ENCODE measurements at places on chromosomes 4 and X.

DNA sequence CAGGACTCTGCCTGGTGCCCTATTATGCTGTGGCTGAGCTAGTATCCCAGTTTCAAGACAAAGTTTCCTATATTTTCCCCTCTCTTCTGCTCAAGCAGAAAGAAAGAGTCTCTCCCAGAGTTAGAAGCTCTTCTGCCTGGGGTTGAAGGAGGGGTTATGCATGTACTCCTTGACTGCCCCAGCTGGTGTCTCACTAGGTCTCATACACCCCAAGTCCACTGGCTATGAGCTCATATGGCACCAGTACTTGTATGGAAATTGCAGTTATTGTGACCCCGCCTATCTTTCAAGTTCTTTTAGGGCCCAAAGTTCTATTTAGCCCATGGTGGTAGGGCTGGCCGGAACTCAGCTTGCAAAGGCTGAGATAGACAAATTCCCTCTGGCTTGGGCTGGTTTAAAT is 131.8 kb downstream of the NBDY start:
- no peak for DNase-seq

DNA sequence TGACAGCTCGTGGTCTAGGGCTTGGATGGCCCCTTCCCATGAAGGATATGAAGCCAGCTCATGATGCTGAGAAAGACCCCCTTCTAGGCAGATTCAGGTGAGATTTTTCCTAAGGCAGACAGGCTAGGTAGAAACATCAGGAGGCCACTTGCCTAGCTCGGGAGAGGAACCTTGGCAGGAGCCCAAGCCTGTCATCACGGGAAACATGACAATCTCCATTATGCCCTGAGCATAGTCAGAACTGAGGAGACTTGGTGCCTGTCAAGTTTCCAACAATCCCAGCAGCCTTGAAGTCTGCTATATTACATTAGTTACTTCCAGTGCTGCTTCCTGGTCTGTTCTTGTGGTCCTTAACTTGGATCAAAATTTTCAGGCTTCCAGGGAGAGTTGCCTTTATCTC is 18.7 kb upstream of the WDR1 start:
- no peak for DNase-seq

DNA sequence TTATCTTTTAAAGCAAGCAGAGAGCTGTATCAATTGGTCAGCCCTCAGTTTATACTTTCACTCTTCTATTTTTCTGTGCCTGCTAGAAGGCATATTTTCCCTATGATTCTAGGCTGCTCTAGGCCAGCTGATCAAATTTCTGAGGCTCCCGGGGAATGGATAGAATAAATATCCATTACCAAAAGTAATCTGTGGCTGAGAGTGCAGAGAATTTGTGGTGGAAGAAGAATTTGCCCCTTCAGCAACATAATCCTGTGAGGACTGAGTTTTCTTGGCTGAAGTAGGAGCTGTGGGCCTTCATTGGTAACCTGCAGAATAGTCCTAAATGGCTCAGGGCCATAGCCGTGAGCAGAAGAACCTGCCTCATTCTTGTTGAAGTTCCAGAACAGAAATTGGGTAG is 314.6 kb upstream of the CASK start:
- peak; percentile 0 for DNase-seq

- DNase-seq: peak; percentile 28
These were observed 37.9 kb upstream of the NKAP start for GRCh38 chrX:119981286-119982070.

All from iris pigment epithelial cell (primary cell).